Lower leg skin (tissue), 4 donors: ENCODE measurements at places on chromosomes 3 and 15.

DNA sequence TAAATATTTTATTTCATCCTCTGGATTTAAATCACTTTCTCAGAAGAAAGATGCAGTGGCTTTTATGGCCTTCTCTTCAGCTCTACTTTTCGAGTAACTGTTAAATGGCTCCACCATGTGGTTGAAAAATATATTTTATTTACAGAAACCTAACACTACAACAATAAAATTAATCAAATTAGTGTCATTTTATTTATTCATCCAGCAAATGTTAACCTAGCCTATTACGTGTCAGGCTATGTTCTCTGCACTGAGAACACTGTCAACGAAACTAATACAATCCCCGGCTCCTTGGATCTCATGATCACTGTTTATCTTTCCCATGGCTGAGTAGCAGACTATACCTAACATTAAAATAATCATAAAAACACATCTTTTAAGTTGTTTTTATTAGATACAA, 148.0 kb upstream of the OSTN start:
- DNase-seq: no peak

- DNase-seq: peak; percentile 56
Observed at GRCh38 chr3:15520804-15521572, 518 bp downstream of the COLQ start.

- DNase-seq: no peak
Observed at GRCh38 chr3:29889215-29889614, 608.3 kb downstream of the RBMS3 start.

GRCh38 chr3:148366743-148367410, 330.8 kb upstream of the AGTR1 start:
- no peak for DNase-seq
